ENCODE measurements at places on chromosomes 2 and 18.

DNA sequence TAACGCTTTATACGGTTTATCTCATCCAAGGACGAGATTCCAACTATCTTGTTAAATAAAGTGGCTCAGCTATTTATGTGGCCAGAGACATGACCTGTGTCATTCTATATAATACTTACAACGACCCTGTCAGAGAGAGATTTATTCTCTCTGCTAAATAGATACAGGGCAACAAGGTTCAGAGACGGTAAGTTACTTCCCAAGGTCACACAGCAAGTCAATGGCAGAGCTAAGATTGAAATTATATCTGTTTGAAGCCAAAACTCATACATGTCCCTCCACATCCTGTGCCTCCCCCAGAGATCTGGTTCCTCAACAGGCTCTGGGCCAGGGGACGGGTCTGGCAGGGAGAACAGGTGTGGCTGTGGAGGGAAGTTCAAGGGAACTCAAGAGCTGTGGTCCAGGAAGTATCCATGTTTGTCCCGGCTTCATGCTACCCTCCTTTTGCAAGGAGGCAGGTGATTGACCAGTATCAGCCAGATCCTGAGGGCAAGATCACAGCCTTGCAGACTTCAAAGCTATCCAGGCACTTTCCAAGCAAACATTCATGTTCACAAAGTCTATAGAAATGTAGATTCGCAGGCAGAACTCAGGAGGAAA lies 99.8 kb downstream of the CAPN13 start:
- no peak for DNase-seq

- no peak for DNase-seq
Measured at GRCh38 chr2:196743165-196743564, 56.3 kb downstream of the GTF3C3 start.

DNA sequence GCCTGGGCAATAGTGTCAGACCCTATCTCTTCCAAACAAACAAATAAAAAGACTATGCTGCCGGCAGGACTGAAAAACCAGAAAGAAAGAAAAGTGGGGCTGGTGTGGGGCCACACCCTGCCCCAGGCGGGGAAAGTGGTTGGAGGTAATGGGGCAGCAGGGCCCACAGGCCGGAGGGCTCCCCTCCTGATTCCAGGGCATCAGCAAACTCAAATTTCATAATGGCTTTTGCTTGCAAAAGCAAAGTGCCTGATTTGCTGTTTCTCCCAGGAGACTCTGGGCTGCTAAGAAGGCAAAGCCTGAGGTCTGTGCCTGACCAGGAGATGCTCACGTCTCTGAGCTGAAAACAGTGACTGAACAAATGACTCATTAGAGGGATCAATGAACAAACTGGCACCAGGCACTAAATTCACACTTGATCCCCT lies 121.9 kb downstream of the HDAC4 start:
- DNase-seq = no peak

GRCh38 chr2:191351921-191352320 lies 106.7 kb downstream of the MYO1B start:
- DNase-seq = no peak

- DNase-seq = no peak
Measured at GRCh38 chr18:41145516-41145915, 809.5 kb upstream of the PIK3C3 start.

GRCh38 chr18:45277908-45278307 lies 337.4 kb upstream of the SLC14A2 start:
- no peak for DNase-seq
